ENCODE measurements at places on chromosomes 6 and 20. TPM values are rescaled to one million over a fixed set of nuclear protein-coding genes. Genes with fewer than 3 reads are reported as not detected.
A peak's percentile ranks its signal among the peaks of the same experiment; 100 is the strongest.

LTB gene
- polyA plus RNA-seq, result 1.4 TPM

ATP6V1G2 gene
- polyA plus RNA-seq, result 2.9 TPM

PPDPF gene
- 185 TPM for polyA plus RNA-seq

PBOV1 gene
- not detected for polyA plus RNA-seq

SOX18 gene
- polyA plus RNA-seq, result 8.7 TPM

OPRM1 gene
- not detected for polyA plus RNA-seq

- no peak for DNase-seq
These were observed 79.8 kb upstream of the TRDN start for GRCh38 chr6:123716506-123716905.

DNA sequence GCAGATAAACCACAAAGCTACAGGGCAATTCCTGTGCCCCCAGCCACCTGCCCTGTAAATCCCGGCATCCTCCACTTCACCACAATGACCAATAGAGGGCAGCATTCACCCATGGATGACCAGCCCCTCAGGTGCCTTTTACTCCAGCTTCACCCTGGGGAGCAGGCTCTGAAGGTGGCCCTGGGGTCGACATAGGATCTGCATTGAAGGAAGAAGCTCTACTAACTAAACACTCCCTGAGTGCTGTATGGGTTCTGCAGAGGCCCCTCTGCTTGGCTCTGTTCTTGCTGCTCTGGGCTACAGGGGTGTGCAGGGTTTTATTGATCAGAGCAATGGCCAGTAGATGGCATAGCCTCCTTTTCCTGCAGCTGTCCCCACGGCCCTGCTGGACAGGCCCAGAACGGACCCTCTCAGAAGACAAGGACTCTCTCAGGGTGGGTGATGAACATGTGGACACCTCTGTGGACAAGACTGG lies 20.3 kb downstream of the CST4 start:
- DNase-seq, result peak; percentile 33

- no peak for DNase-seq
These were observed 61.5 kb downstream of the SYNE1 start for GRCh38 chr6:152575621-152576150.

DNA sequence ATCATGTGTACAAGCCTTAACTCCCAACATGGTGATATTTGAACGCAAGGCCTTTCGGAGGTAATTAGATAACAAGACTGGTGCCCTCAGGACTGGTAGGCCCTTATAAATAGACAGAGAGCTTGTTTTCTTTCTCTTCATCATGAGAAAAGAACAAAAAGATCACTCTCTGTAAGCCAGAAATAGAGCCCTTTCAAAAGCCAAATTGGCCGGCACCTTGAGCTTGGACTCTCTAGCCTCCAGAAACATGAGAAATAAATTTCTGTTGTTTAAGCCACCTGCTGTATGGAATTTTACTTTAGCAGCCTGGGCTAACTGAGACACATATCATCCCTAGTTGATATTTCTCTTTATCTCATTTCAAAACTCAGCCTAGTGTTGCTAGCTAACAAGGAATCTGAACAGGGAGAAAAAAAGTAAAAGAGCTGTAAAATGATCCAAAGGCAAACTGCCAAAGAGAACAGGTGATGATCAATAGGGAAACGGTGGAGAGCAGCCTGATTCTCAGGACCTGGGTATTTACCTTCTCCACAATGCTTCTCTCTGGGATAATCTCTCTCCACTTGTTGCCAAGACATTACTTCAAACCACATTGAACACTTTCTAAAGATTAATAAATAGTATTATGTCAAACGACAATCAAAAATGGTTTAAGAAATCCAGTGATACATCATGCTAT lies 6.1 kb downstream of the COL21A1 start:
- peak; percentile 65 for DNase-seq

DNA sequence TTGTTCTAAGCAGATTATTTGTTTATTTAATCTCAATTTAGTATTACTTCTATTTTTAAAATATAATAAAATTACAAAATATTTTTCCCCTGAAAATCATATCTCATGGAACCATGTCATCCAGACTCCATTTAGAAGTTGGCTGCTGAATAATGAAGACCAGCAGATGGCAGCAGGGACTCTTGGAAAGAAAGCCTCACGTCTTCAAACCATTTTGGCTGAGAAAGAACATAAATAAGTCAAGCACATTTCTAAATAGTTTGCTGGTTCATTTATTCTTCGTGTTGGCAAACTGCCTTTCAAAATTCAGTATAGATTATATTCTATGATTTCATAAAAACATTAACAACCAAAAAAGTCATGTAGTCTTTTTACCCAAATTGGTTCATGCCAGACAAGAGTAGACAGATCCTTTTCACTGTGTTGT lies 71.7 kb downstream of the RCAN2 start:
- DNase-seq, result peak; percentile 86

DNA sequence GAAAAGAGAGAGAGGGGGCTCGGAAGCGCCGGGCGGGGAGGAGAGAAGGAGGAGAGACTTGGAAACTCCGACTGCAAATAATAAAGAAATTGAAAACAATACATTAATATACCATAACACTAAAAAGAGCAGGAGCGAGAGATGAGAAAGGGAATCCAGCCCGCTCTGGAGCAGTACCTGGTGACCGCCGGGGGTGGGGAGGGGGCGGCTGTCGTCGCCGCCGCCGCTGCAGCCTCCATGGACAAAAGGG lies 338 bp downstream of the E2F3 start:
- DNase-seq, result no peak

GRCh38 chr6:82095091-82095490 lies 152.5 kb downstream of the IBTK start:
- no peak for DNase-seq

DNA sequence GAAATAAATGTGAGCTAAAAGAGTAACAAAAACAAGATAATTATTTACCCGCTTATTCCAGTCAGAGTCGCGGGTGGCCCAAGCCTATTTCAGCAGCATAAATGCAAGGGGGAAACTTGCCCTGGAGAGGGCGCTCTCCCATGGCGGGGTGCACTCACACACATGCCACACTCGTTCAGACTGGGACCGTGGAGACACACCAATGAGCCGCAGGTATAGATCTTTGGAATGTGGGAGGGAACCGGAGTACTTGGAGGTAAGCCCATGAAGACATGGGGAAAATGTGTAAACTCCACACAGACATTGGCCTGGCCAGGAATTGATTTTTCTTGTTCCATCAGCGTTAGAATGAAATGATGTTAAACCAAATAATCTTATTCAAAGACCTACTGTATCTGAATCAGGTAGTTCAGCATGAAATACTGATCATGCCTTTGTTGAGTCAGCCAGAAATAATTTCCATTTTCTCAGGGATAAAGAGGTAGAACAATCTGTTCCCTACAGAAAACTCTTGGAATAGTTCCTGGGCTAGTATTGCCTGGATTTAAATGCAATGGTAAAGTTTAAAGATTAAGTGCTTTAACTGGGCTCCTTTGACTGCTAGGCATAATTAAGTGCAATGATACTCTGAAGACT lies 191.5 kb downstream of the MCHR2 start:
- DNase-seq, result no peak

DNA sequence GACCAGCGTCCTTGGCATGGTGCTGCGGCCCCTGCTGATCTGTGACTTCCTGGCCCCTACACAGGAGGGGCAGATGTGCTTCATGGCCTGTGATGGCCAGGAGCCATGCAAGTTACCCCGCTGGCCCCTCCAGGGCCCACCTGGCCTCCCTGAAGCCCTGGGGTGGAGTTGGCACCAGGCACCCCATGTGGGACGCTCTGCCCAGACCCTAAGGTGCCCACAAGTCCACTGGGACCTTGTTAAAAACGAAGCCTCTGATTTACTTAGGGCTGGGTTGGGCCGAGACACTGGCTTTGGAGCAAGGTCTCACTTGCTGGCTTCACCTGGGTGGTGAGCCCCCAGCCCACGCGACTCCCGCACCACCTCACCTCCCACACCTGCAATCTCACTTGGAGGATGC lies 139.0 kb downstream of the PHACTR3 start:
- DNase-seq, result no peak

DNA sequence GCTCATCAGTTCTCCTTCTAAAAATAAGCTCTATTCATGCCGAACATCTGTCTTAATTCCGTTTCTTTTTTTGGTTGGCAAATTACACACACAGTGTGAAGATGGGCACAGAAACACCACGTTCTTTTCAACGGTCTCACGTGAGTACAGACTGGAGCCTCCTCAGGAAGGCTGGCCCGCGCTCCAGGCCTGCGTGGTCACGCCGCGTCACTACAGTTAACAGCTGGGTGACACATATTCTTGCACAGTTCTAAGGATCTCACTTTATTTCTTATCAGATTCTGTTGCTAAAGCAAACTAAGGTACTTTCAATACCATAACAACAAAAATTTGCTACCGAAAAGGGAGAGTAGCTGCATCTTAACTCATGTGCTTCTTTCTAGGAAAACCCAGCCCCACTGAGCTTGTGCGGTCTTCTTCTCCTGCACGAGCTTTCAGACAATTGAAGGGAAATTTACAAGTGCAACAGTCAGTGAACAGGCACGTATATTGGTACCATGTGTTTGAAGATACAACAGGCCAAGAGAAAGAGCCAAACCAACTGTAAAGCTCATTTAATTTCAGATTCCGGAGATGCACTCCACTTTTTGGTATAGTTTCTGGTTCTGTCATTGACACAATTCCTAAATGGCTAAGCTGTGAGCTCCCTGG lies 55.6 kb upstream of the MPC1 start:
- no peak for DNase-seq

DNA sequence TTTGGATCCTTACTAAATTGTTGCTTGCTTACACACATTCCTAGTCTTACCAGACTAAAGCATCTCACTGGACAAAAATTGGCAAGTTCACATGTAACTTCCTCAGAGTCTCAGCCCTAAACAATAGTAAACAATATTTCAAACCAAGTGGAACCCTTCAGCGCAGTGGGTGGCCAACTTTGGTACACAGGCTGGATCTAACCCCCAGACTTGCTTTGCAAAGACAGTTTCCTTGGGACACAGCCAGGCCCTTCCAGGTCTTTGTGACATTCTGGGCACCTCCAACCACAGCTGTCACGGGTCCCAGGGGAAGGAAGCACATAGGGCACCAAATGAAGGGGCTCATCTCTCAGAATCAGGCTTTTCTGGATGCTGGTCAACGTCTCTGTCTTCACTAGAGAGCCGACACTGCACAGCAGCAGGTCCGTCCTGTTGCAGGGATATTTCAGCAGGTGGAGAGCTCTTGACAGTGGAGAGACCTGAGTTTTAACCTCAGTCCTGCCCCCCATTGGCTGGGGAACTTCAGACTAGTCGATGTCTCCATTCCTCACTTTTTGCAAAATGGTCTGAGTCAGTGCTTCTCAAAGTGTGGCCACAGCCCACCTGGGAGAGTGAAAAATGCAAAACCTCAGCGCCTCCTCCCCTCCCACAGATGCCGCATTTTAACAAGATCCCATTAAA lies 91.4 kb downstream of the BFSP1 start:
- DNase-seq, result no peak

DNA sequence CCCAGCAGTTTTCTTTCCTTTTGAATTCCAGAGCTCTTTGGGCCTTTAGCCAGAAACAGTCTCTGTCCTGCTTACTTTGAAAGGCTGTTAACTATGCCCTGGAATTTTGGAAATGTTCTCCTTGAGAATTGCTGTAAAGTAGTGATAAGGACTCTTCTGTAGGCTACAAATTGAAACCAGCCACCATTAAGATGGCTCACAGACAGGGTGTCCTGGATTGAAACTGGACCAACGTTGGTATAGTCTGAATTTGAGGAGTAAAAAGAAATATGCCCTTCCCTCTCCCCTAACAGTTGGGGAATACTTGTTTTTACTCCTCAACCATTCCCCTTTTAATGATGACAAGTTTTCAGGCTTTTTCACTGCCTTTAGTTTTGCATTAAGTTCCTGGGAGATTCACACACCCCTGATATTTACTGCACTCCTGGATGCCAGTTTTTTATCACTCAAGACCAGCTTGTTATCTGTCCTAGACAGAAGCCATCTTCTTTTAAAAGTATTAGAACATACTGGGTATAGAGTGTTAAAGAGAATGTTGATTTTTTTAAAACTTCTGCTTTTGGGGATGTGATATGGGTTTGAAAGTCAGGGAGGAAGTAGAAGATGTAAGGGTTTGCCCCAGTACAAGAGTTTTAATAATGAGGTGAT lies 21.9 kb downstream of the TOP1 start:
- DNase-seq, result peak; percentile 73

DNA sequence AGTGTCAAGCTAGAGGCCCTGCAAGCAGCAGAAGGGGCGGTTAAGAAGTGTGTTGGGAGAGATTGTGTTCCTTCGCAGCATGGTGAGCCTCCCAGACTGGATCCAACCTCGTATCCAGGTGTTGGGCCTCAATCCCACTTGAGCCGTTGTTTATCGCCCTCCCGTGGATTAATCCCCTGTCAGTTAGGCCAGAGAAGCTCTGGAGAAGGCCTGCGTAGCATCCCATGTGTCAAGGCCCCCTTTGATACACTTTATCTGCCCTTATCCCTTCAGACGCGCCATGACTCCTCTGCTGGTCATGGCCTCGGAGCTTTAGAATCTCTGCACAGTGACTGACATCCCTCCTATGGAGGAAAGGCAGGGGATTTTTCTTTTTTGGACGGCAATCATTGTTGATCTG lies 181.0 kb downstream of the ZFP64 start:
- no peak for DNase-seq

DNA sequence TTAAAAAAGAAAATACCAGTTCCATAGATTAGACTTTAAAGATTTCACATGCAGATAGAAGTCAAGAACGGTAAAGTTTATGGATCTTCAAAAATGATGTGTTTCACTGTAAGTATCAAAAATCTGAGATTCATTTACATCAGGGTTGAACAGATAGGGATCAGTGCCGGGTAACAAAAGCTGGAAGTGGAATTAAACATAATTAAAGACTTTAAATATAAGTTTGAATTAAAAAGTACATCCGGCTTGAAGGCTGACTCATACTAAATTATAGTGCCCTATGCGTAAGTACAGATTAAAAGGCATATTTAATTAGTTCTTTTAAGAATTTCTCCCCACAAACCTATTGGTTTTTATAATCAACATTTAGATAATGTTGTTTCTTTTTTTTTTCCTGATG lies 312.7 kb downstream of the PRL start:
- DNase-seq, result peak; percentile 20

GRCh38 chr6:4365686-4366085 lies 230.3 kb upstream of the ECI2 start:
- DNase-seq, result peak; percentile 77

- DNase-seq, result no peak
These were observed 113.8 kb downstream of the LAMP5 start for GRCh38 chr20:9628141-9628540.

DNA sequence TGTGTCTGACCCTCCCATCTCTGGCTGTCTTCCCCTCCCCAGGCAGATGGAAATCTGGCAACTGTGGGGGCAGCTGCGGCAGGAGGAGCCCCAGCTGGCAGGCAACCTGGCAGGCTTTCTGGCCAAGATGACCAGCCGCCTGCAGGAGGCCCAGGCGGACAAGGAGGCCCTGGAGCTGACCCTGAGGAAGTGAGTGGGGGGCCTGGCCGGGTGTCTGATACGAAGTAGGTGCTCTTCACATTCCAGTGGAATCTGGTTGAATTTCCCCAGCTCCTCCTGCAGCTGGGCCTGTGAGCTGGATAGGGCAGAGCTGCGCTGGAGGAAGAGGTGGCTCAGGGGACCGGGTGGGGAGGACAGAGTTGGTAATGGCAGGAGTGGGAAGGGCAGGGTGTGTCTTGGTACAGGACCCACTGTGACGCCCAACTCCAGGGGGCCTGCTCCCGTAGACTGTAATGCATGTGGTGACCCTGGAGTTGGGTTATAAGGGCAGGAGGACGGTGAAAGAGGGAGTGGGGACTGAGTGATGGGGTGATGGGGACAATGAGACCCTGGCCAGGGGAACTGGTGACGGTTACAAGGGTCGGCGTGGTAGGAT lies 19.7 kb downstream of the RAB44 start:
- DNase-seq, result no peak
